ENCODE measurements at places on chromosomes 3 and 15.

- DNase-seq: no peak
Observed at GRCh38 chr3:14434126-14434497, 31.7 kb downstream of the SLC6A6 start.

DNA sequence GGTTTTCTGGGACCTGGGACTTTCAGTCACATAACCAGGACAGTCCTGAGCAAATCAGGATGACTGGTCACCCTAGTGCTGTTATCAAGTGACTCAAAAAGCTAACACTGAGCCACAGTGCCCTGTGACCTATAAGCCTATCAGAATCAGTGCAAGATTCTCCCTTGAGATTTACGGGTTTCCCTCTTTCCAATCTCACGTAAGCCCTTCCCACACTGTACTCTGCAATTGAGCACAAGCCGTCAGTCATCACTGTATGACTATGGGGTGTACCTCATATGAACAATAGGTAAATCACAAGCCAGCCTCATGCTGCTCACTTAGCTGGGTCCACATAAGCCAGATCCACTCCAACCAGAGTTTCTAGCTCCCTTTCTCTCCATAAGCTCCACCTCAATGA is 21.0 kb upstream of the CLDN18 start:
- no peak for DNase-seq

DNA sequence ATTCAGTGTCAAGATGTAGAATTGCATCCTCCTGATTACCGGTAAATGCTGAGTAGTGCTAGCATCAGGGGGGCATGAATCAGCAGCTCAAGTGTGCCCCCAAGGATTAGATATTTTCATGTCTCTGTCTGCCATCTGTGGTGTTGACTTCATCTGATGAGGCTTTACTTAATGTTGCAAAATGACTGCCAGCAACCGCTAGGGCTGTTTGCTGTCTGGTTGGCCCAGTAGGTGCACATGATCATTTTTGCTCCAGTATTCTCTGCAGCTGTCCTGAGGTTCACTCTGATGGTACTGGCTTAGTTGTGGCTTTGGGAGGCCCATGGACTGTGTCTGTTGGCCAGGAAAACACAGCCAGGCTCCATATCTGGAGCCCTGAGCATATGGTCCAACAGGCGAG is 316.4 kb downstream of the SOX2 start:
- DNase-seq: no peak

DNA sequence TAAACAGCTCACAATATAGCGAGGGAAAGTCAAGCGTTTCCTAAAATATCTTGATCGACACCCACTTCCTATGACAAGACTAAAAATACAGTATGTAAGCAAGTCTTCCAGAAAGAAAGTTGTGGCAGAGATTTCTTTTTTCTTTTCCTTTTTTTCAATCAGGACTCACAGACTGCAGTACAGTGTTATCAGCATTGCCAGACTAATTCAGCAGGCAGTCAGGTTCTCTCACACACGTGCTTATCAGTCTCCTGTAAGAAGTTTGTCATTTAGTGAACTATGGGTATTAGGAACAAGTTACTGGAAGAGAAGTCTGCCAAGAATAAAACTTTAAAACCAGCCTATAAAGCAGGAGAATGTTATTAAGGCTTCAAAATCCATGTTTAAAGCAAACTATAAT is 32.8 kb upstream of the ZNF385D start:
- no peak for DNase-seq

DNA sequence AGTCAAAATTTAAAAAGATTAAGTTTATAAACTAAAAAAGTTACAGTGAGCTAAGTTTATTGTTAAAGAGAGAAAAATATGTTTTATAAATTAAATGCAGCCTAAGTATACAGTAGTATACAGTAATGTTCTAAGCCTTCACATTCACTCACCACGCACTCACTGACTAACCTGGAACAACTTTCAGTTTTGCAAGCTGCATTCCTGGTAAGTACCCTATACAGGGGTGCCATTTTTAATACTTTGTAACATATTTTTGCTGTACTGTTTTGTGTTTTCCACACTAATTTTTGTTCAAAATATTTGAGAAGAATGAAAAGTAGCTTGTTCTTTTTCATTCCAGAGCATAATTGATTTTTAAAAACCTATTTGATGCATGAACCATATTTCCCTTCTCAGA is 524.9 kb downstream of the RBMS3 start:
- DNase-seq: no peak

DNA sequence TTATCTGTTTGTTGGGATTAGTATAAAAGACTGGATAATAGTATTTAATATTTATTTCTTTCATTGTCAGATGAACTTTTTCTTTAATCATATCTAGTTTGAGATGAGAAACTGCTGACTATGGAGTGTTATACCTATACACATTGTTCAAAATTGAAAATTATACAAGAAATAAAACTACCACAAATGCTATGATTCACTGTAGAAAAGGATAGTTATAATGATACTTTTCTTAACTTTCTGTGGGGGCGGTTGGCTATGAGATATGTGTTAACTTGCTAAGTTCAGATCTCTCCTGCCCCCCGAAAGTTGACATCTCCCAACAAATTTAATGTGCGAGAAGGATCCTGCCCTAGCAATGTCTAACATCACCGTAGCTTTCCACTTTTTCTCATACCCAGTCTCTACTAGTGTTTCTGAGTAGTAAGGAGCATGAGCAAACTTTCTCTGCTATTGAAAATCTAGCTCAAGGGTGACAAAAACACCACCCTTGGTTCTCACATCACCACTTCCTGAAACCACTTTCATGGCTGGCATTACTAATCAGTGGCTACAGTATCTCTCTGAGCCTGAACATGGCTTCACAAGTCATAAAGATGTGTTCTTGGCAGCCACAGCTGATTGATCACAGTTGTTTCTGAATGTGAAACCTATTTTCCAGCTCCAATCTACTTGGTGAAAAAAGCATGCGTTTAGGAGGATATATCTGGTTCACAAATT is 15.8 kb upstream of the SAMMSON start:
- no peak for DNase-seq

- DNase-seq: no peak
Observed at GRCh38 chr3:35787936-35788335, 148.6 kb downstream of the ARPP21 start.

DNA sequence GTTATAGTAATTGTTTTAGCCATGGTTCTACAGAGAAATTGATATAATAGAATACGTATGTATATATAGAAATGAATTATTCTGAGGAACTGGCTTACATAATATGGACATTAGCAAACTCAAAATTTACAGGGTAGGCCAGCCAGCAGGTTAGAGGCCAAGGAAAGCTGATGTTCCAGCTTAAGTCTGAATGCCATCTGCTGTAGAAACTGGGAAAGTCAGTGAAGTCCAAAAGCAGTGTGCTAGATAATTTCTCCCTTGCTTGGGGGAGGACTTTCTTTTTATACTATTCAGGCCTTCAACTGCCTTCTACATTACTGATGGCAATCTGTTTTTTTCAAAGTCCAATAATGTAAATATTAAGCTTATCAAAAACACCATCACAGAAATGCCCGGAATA is 1174.7 kb downstream of the ZPLD1 start:
- no peak for DNase-seq

- no peak for DNase-seq
Observed at GRCh38 chr3:160686955-160687535, 10.1 kb downstream of the ARL14 start.

DNA sequence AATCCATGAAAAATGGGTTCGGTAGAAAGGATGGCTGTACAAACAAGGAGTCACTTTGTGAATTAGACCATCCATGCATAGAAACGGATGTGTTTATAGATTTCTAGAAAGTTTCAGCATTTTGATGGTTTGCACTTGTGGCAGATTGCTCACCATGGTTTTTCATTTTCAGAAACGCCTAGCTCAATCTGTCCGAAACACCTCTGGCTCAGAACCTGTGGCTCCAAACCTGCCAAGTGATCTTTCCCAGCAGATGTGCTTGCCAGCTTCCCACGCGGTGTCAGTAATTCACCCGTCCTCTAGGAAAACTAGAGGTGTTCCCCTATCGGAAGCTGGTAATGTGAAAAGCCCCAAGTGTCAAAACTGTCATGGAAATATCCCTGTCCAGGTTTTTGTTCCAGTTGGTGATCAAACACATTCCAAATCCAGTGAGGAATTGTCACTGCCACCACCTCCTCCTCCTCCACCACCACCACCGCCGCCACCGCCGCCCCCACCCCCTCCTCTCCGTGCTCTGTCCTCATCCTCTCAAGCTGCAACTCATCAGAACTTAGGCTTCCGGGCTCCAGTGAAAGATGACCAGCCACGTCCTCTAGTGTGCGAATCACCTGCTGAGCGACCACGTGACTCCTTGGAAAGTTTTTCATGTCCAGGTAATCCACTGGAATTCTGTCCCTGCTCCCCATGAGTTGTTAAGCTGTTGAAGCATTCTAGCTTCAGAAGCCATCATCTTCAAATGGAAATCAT is 21.2 kb downstream of the WHAMM start:
- no peak for DNase-seq

DNA sequence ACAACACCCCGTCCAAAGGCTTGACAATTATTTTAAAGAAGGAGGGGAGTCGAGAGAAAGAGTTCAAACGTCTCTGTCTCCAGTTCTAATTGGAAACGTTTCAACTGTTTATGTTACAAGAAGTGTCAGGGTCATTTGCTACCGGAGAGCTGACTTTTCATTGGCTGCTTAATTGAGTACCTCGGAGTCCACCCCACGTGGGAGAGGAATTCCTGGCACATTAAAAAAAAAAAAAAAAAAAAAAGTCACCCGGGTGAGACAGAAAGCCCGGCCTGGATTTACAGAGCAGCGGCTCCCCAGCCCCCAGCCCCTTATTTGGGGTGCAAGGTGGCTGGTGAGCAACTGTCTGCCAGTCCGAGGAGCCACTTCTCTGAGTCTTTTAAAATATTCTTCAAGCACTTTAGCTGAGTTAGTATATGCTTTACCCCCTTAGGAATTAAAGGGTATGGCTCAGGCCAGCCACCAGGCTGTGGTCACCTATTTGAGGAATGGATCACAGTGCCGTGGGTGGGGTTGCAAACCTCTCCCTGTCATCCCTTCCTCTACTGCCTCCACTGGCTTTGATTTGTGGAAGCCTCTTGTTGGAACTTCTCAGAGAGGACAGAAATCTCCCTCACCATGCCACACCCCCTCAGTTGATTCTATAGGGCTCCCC is 3.9 kb upstream of the TLE3 start:
- no peak for DNase-seq

GRCh38 chr3:14657579-14657978 is 6.0 kb downstream of the CCDC174 start:
- DNase-seq: no peak

DNA sequence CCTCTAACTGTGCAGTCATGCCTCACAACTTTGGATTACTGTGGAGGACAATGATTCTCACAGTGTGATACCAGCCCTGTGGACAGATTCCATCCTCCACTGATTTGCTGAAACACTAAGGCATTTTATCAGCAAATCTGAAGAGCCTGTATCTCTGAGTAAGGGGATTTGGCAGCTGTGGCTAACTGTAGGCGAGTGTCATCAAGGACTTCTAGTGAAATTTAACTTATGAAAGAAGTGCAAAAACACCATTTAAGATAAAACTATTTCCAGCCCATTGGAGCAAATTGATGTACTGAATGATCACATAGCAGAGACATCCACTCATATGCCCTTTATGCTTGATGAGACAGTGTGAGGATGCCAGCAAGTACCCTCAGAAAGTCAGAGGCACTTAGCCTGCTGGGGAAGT is 13.9 kb upstream of the TMPRSS7 start:
- DNase-seq: no peak

- no peak for DNase-seq
Observed at GRCh38 chr3:160445854-160446253, 3.7 kb downstream of the TRIM59 start.

DNA sequence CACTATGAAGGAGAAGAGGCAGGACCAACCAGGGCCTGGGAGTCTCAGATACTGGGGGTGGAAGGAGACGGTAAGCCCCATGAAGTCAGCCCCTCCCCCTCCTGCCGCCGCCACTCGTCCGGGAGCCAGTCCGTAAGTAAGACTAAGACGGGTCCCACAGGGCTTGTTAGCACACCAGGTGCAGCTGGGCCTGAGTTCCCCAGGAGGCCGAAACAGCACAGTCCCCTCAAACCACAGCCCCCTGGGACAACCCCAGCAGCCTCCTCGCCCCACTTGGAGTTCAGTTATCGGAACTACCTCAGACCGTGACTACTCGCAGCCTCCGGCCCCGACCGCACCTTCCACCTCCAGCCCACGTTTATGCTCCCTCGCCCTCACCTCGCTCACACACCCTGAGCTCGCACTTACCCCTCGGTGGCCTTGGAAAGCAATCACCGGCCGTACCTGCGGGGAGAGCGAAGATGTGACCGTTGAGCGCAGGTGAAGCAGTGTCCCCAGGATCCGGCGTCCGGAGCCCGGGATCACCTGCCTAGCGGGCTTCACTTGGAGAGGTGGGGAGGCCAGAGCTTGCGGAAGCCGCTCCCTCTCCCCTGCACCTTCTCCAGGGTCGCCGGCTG is 557 bp downstream of the ELL3 start:
- DNase-seq: no peak
